ENCODE measurements at places on chromosomes 3 and 15. TPM values are rescaled to one million over a fixed set of nuclear protein-coding genes. Genes with fewer than 3 reads are reported as not detected.

Gene SATB1
- total RNA-seq = 1.1 TPM

Gene CATSPER2
- 1.3 TPM for total RNA-seq

DNA sequence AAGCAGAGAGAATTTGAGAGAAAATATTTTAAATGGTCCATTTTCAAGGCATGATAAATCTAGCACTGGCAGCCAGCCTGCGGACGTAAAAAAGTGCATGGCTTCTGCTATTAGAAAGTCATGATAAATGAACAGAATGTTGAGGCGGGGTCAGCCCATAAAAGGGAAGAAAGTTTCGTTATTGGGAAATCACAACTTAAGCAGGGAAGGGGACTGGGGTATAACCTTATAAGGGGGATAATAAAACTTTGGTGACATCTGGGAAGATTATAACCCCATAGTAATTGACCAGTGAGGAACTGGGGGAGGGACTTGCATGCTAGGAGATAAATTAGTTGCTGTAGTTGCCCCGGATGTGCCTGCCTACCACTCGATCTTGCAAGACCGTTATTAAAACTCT lies 88.4 kb upstream of the PLSCR4 start:
- DNase-seq = no peak

GRCh38 chr15:41975669-41976068 lies 3.3 kb upstream of the EHD4 start:
- DNase-seq = no peak

DNA sequence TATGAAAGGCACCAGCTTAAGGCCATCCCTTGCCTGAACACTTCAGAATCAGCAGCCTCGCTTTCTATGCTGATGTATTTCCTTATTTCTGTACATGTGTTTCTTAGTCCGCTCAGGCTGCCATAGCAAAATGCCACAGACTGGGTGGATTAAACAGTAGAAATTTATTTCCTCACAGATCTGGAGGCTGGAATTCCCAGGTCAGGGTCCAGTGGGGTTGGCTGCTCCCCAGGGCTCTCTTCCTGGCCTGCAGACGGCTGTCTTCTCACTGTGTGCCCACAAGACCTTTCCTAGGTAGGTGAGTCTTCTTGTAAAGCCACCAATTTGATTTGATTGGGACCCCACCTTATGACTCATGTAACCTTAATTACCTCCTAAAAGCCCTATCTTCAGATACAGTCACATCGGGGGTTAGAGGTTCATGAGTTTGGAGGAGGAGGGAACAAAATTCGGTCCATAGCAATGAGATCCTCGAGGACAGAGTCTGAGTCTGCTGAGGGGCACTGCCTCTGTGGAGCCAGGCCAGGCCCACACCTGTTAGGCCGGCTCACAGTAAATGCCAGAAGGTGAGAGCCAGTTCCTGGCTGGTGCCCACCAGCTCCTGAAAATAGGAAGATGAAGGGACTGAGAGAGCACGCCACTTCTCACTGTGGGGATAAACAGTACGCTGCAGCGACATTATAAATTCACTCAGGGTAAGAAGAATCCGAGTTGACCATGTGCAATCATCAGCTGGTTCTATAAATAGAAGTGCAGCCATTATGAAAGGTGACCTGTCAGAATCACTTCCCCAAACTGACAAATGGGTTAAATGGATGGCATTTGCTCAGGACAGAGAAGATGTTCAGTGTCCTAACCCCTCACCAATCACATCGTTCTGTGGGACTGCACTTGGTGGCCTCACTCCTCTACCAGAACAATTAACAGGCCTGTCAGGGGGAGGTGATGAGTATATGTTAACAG lies 41.1 kb downstream of the CTXND1 start:
- no peak for DNase-seq

GRCh38 chr3:70072180-70072579 lies 72.6 kb downstream of the SAMMSON start:
- no peak for DNase-seq

- no peak for DNase-seq
Measured at GRCh38 chr15:38299216-38299615, 46.6 kb downstream of the SPRED1 start.

DNA sequence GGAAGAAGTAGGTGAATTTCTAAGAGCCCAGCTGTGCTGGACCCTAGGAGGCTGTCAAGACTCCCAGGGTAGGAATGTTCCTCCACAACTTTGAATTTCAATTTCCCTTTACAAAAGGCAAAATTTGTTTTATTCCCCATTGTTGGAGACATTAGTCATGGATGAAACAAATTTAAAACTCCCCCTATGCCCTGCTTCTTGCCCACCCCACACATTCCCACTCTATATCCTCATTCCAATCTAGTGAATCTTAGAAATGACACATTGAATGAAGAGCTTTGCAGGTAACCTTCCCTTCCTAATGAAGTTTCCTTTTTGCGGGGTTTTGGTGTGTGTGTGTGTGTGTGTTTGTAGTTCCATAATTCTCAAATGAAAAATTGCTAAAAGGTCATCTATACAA lies 72.6 kb downstream of the CCNL1 start:
- peak; percentile 66 for DNase-seq

DNA sequence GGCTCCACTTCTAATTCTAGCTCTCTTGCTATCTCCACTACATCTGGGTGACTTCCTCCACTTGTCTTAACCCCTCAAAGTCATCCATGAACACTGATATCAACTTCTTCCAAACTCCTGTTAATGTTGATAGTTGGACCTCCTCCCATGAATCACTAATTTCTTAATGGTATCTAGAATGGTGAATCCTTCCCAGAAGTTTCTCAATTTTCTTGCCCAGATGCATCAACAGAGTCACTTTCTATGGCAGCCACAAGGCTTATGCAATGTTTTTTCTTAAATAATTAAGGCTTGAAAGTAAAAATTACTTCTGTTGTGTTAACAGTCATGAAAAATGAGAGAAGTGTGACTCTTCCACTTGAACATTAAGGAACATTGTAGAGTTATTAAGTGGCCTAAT lies 164.3 kb downstream of the PCCB start:
- no peak for DNase-seq
